ENCODE measurements at places on chromosomes 2 and 18.

- DNase-seq, result no peak
Observed at GRCh38 chr18:27762054-27762453, 414.9 kb downstream of the CDH2 start.

- no peak for DNase-seq
Observed at GRCh38 chr2:69755862-69756467, 14.0 kb downstream of the ANXA4 start.

GRCh38 chr2:60707750-60708371 is 48.2 kb upstream of the PAPOLG start:
- no peak for DNase-seq

- no peak for DNase-seq
Observed at GRCh38 chr2:173775440-173775839, 189.7 kb downstream of the SP3 start.

- no peak for DNase-seq
Observed at GRCh38 chr2:130807659-130808385, 28.9 kb upstream of the ARHGEF4 start.

GRCh38 chr2:158815166-158815565 is 20.0 kb downstream of the DAPL1 start:
- no peak for DNase-seq

- no peak for DNase-seq
Observed at GRCh38 chr18:79693561-79694205, 14.1 kb downstream of the CTDP1 start.

DNA sequence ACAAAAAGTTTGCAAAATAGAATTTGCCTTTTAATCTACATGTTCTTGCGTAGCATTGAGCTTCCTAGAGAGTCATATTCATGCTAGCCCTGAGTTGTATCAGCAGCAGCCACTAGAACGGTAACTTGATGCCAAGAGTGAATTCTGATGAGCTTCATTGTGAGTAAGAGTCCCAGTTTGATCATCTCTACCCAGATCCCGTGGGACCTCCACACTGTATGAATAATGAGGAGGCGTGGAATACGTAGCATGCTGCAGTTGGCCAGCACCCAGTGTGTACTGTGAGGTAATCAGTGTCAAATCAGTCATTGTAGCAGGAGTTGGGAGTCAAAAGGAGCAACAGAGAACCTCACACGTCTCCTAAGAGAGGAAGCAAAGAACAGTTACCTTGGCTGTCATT is 197.9 kb downstream of the NEDD4L start:
- DNase-seq, result no peak

- DNase-seq, result no peak
Observed at GRCh38 chr2:192119536-192119935, 75.2 kb downstream of the TMEFF2 start.

GRCh38 chr2:230947908-230948365 is 22.9 kb upstream of the GPR55 start:
- DNase-seq, result no peak

- DNase-seq, result no peak
Observed at GRCh38 chr2:70088598-70089219, 1.4 kb downstream of the PCBP1 start.

DNA sequence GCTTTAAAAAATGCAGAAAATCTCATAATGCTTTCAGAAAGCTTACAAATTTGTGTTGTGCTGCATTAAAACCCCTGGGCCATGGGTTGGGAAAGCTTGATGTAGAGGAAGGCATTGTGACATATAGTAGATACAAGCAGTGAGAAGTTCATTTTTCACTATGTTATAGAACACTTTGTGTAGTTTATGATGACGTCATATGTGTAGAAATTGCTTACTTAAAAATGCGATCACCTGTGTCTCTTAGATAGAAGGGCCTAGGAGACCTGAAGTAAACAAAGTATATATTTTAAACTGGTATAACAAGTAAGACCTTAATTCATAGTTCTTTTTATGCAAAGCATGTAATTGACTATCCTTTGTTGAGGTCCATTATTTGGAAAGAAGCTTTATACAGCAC is 393.5 kb downstream of the ARHGAP15 start:
- no peak for DNase-seq

DNA sequence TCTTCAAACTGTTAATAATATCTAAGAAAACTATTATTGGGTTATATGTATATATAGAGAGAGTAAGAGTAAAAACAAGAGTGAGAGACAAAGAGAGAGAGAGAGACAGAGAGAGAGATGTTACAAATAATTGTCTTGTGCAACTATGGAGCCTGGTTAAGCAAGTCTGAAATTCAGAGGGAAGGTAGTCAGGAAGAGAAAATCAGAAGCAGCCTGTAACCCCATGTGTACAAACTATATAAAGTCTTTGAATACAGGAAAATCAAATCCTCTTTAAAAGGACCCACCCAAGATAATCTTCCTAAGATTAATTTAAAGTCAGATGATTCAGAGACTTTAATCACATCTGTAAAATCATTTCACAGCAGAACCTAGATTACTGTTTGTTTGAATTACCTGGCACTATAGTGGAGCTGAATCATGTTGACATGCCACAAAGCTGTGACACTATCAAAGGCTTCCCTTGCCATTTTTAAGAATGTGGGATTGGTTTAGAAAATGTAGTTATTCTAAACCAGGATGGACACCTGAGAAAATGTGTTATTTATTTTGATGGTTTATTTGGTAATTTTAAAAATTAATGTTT is 301.7 kb upstream of the FSIP2 start:
- DNase-seq, result no peak

Data from stimulated activated CD4-positive, alpha-beta T cell treated with anti-CD3 and anti-CD28 coated beads, Interleukin-1b, Interleukin-23, amount 100 ng/mL, for 1 hour (primary cell).